Frontal cortex (tissue), 4 donors: ENCODE measurements at places on chromosomes 12 and 14.

DNA sequence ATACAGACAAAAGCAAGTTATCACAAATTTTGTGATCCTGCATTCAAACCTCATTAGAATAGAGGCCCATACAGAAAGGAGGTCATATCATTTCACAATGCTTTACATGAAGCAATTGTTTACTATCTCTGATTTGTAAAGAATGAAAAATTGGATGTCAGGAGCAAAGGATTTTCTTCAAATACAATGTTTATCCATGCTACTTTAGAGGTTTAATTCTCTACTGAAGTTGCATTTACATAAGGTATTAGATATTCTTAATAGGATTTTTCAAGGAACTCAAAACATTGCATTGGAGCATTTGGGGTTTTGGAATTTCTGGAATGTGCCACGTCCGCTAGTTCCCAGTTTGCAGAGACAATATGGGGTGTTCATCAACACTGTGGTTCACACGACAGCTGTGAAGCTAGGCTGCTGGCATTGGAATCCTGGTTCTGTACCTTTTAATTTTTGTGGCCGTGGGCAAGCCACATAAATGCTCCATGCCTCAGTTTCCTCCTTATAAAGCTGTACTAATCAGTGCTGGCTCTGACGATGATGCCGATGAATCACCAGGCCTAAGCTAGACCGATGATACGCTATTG, 174.8 kb downstream of the APAF1 start:
- DNase-seq = no peak

GRCh38 chr14:31083781-31084180, 57.6 kb upstream of the STRN3 start:
- no peak for DNase-seq

DNA sequence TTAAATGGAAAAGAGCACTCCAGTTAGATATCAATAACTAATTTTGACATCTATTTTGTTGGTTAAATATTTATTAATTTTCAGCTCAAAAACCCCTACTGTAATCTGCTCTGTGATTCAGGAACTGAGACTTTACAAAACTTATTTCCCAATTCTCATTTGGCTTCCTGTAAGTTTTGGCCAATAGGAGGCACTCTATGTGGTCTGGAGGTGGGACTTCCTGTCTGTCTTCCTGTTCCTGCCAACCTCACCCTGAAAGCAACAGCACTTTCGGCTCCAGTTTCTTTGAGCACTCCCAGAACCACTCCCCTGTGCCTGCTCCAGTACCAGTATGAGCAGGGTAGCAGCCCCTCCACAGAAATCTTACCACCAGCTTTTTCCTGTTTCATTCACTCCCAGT, 1027.0 kb downstream of the VRK1 start:
- no peak for DNase-seq

- DNase-seq = no peak
These were observed 677.6 kb downstream of the NRXN3 start for GRCh38 chr14:78847801-78848200.

DNA sequence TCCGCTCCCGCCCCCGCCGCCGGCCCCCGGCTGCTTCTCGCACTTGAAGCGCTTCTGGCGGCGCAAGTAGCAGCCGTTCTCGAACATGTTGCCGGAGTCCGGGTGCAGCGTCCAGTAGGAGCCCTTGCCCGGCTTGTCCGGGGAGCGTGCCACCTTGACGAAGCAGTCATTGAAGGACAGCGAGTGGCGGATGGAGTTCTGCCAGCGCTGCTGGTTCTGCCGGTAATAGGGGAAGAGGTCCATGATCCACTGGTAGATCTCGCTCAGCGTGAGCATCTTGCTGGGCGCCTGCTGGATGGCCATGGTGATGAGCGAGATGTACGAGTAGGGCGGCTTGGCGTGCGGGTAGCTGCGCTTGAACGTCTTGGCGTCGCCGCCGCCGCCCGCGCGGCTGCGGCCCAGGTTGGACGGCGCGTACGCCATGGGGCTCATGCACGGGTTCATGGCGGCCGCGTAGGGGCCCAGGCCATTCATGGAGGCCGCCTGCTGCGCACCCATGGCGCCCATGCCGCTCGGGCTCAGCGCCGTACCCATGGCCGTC, 3.0 kb downstream of the FOXA1 start:
- DNase-seq = no peak

DNA sequence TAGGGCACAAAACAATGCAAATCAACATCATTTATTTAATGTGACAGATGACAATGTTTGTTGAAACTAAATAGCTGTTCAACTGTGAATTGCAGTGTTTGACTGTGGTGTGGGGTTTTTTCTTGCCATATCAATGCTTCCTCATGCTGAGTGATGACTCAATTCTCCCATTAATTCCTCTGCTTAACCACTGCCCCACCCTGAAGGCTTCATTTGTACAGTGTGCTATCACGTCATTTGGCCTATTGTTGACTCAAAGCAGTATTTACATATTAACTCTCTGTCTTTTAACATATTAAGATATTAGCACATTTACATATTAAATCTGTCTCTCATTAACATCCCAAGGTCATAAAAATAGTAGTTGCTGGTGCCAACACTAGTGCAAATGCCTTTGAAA, 164.8 kb upstream of the NRXN3 start:
- no peak for DNase-seq

- DNase-seq = no peak
These were observed 53.8 kb downstream of the SETD3 start for GRCh38 chr14:99426813-99427346.

- DNase-seq = no peak
These were observed 153.8 kb upstream of the KRR1 start for GRCh38 chr12:75665216-75665615.
